Posterior vena cava (tissue), 2 donors: ENCODE measurements at places on chromosomes 4 and X. TPM values are rescaled to one million over a fixed set of nuclear protein-coding genes. Genes with fewer than 3 reads are reported as not detected.

DNA sequence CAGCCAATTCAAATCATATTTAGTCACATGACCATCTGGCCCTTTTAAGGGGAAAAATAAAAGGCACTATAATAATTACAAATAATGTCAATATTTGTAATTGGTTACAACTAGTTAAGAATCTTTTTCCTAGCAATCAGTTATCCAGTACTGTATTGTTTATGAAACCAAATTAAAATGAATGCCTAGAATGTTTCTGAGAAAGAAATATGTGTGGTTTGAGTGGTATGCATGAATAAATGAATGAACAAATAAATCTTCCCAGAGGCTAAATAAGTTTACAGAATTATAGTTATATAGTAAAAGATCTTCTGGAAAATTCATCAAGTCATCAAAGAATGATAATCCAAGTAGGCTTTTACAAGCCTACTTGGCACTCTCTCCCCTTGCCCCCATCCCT lies 55.8 kb upstream of the F8A3 start:
- no peak for DNase-seq

The MAGEB17 gene
- total RNA-seq = not detected

DNA sequence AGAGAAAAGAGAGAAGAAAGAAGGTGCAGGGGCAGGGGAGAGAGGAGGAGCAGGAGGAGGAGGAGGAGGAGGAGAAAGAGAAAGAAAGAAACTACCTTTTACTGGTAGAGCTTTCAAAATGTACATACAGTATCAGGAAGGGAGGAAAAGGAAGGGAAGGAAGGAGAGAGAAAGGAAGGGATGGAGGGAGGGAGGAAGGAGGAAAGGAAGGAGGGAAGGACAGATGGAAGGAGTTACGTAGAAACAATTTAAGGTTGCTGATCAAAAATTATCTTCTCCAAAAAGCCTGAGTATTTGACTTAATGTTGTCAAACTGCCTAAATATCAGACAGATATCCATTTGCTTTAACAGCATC lies 13.4 kb downstream of the TBC1D9 start:
- DNase-seq = no peak

DNA sequence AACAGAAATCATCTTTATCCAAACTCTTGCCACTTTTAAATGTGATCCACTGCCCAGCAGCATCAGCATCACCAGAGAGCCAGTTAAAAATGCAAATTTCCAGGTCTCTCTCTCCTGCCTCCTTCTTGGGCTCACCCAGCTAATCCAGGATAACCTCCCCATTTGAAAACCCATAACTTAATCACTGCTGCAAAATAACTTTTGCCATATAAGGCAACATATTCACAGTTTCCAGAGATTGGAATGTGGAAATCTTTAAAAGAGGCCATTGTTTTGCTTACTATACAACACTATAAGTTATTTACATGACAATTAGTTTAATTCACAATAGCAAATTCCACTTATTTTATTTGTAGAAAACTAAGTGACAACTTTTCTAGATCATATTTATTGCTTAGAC lies 4.8 kb upstream of the EXOSC9 start:
- no peak for DNase-seq

GRCh38 chrX:57406149-57406548 lies 119.6 kb downstream of the FAAH2 start:
- DNase-seq = no peak

DNA sequence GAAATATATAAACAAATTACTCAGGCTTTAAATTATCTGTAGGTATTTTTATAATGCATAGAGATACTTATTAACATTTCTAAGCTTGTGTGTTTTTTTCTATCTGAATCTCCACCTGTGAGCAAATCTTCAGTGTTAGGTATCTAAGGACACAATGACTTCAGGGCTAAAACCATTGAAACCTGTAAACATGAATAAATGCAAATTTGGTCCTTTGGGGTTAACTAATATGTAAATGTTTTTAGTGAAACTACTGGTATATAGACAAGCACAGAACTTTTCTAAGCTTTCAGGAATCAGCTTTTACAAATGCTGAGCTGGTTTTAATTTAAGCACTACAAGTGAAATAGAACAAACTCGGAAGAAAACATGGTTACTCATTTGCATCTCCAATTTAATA lies 147.9 kb downstream of the FBXO8 start:
- DNase-seq = no peak

GRCh38 chrX:52865343-52865998 lies 2.4 kb downstream of the XAGE3 start:
- no peak for DNase-seq

DNA sequence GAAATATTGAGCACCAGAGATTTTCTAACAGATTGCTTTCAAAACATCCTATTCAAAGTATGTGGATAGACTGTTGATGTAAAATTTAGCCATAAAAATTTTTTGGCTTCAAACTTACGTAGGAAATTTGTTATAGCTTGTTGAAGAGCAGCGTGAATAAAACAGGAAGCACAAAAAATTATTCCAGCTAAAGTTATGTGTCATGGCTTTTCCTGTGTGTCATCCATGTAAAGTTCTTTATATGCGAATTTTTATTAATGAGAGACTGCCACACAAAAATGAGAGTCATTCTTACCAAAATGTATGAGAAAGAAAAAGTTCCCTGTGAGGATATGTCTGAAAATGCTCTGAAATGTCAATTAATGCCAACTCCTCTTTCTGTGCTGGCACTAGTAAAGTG lies 19.5 kb downstream of the EPGN start:
- no peak for DNase-seq
